K562 (cell line): ENCODE measurements at places on chromosomes 2 and 18.
A peak's percentile ranks its signal among the peaks of the same experiment; 100 is the strongest.

DNA sequence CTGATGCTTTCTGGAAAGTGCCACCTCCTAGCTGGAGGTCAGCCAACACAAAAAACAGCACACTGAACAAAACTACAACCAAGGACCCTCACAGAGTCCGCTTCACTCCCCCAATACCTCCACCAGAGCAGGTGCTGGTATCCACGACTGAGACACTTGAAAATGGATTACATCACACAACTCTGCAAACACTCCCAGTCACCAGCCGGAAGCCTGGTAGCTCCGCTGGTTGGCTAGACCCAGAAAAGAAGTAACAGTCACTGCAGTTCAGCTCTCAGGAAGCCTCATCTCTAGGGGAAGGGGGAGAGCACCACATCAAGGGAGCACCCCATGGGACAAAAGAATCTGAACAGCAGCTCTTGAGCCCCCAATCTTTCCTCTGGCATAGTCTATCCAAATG is 175.4 kb downstream of the LCLAT1 start:
- no peak for DNase-seq
- no peak overlapping the region for H3K27ac ChIP-seq
- H3K4me3 ChIP-seq: no peak overlapping the region

GRCh38 chr18:28287146-28287545 is 110.2 kb upstream of the CDH2 start:
- no peaks in the 10 kb centered on the region for H3K27me3 ChIP-seq
- H3K27ac ChIP-seq: no peak overlapping the region
- H3K4me1 ChIP-seq: no peaks in the 10 kb centered on the region
- H3K36me3 ChIP-seq: no peaks in the 10 kb centered on the region

GRCh38 chr2:177689623-177690022 is 297.1 kb downstream of the AGPS start:
- DNase-seq: no peak
- H3K4me1 ChIP-seq: peaks cover 27% of the 10 kb centered on the region
- no peaks in the 10 kb centered on the region for H3K36me3 ChIP-seq
- H3K27me3 ChIP-seq: no peaks in the 10 kb centered on the region

- H3K27ac ChIP-seq: no peak overlapping the region
- H3K27me3 ChIP-seq: no peaks in the 10 kb centered on the region
- no peaks in the 10 kb centered on the region for H3K36me3 ChIP-seq
- H3K4me3 ChIP-seq: no peak overlapping the region
- H3K4me1 ChIP-seq: no peaks in the 10 kb centered on the region
- DNase-seq: no peak
Measured at GRCh38 chr18:37230768-37231167, 334.8 kb downstream of the CELF4 start.

GRCh38 chr2:116329280-116329679 is 1485.2 kb upstream of the DDX18 start:
- no peak overlapping the region for H3K4me3 ChIP-seq
- no peaks in the 10 kb centered on the region for H3K36me3 ChIP-seq
- H3K27me3 ChIP-seq: no peaks in the 10 kb centered on the region
- no peak for DNase-seq

GRCh38 chr2:153871231-153872221 is at the start of gene GALNT13:
GALNT13 (plus strand) TSS chr2:153871922.
- H3K36me3 ChIP-seq: no peaks in the 10 kb centered on the region
- H3K4me1 ChIP-seq: no peaks in the 10 kb centered on the region
- no peak for DNase-seq
- no peaks in the 10 kb centered on the region for H3K27me3 ChIP-seq
- no peak within 1 kb of the TSS for H3K4me3 ChIP-seq
- no peak within 1 kb of the TSS for H3K27ac ChIP-seq

DNA sequence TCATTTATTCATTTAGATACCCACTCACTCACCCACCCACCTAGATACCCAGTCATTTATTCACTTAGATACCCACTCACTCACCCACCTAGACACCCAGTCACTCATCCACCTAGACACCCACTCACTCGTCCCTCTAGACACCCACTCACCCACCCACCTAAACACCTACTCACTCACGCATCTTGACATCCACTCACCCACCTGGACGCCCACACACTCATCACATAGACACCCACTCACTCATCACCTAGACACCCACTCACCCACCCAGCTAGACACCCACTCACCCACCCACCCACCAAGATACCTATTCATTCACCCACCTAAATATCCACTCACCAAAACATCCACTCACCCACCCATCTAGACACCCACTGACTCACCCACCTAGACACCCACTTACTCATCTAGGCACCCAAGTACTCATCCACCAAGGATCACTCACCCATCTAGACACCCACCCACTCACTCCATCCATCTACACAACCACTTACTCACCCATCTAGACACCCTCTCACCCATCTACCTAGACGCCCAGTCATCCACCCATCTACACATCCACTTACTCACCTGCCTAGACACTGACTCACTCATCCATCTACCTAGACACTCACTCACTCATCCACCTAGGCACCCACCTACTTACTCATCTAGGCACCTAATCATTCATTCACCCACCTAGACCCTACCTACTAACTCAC is 723.7 kb upstream of the RAB6C start:
- no peak for DNase-seq
- H3K36me3 ChIP-seq: no peaks in the 10 kb centered on the region
- no peaks in the 10 kb centered on the region for H3K27me3 ChIP-seq
- H3K4me1 ChIP-seq: no peaks in the 10 kb centered on the region

- DNase-seq: no peak
- no peak overlapping the region for H3K27ac ChIP-seq
- H3K4me3 ChIP-seq: no peak overlapping the region
- H3K36me3 ChIP-seq: no peaks in the 10 kb centered on the region
- no peaks in the 10 kb centered on the region for H3K4me1 ChIP-seq
Measured at GRCh38 chr2:234405462-234405861, 91.4 kb downstream of the ARL4C start.

DNA sequence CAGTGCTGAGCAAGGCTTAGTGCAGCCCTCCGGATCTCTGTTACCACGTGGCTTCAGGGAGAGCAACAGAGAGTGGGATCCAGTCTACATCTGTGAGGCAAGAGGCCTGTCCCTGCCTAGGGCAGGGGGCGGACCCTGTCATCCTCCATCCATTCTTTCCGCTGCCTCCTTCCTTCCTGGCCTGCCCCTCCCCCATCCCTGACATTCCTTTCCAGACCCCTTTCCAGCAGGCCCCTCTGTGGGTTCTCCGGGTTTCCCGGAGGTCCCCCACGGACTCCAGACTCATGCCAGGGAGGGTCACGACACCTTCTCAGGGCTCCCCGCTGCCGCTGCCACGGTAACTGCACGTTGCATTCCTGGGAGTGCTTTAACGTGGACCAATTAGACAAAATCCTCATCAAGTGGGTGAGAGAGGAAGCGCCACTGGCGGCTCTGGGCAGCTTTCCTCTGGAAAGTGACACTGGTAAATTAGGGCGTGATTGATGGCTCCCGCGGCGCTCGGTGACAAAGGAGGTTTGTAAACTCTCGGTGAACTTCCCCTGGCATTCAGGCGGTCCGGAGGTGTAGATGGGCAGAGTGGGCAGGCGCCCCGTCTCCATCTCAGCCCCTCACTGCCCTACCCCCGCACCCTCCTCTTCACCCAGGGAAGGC is 11.4 kb downstream of the ATOH8 start:
- peaks cover 44% of the 10 kb centered on the region for H3K27me3 ChIP-seq
- H3K36me3 ChIP-seq: no peaks in the 10 kb centered on the region
- no peak overlapping the region for H3K27ac ChIP-seq
- DNase-seq: no peak

DNA sequence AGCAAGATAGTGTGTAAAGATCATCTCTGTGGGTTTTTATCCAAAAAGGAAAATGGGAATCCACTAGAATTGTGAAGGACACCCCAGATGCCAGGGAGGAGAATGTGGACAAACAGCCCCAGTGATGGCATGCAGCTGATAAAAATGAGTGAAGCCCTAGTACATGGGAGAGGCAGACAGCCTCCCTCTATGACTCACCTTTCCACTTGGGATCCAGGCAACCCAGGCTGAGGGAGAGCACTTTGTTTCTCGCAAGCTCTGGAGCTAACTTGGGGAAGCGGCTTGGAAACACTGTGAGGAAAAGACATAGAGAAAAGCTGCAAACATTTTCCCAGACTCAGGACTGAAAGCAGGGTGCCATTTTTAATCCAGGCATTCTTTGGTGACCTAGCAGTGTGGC is 5.3 kb upstream of the FLACC1 start:
- no peak for DNase-seq
- no peaks in the 10 kb centered on the region for H3K36me3 ChIP-seq
- H3K27me3 ChIP-seq: no peaks in the 10 kb centered on the region
- no peaks in the 10 kb centered on the region for H3K4me1 ChIP-seq
- H3K4me3 ChIP-seq: no peak overlapping the region

DNA sequence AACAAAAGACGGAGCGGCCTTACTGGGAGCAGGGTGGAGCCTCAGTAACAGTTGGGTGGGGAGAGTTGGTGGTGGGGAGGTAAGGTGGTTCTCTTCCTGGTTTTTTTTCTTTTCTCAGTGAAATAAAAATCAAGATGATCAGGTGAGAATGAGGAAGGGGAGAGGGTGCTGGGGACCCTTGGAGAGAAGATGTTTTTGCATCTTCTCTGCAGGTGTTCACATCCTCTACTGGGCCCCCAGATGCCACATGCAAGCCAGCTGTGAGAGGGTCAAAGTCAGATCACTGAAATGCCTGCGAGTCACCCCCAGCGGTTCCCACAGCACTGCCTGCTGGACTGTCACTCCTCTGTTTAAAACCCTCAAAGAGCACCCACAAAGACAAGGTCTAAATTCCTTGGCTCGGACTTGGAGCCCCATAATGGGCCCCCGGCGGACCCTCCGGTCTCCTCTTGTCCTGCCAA is 69.8 kb upstream of the FHL2 start:
- no peaks in the 10 kb centered on the region for H3K36me3 ChIP-seq
- H3K4me3 ChIP-seq: peak overlapping the region; percentile 7; the same call in 1 of the 2 replicates
- peak; percentile 34 for DNase-seq
- H3K27me3 ChIP-seq: no peaks in the 10 kb centered on the region
- peaks cover 17% of the 10 kb centered on the region for H3K4me1 ChIP-seq

GRCh38 chr2:169718930-169719504 is 14.6 kb upstream of the KLHL23 start:
- H3K27ac ChIP-seq: no peak overlapping the region
- H3K4me3 ChIP-seq: no peak overlapping the region
- peaks cover 38% of the 10 kb centered on the region for H3K4me1 ChIP-seq
- no peaks in the 10 kb centered on the region for H3K27me3 ChIP-seq

DNA sequence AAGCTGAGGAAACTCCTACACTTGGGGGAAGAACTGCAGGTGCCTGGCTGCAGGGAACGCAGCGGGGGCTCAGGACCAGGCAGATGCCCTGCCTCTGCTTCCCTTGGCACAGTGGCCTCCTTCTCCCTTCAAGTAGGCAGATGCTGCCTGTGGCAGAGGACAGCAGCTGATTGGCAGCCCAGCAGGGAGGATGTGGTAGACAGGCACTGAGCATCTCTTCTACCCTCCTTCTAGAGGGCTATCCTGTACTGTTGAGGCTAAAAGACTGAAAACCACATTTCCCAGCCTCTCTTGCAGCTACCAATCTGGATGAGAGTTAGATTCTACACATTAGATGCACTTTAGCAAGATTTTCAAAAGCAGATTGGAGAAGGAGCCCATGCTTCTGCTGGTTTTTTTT is 105.7 kb downstream of the MSH2 start:
- no peak overlapping the region for H3K27ac ChIP-seq
- no peaks in the 10 kb centered on the region for H3K4me1 ChIP-seq
- DNase-seq: no peak
- H3K4me3 ChIP-seq: no peak overlapping the region
